ENCODE measurements at places on chromosomes 2 and 18.

- DNase-seq: no peak
These were observed 155.6 kb downstream of the VWC2L start for GRCh38 chr2:214566457-214566856.

- no peak for DNase-seq
These were observed 76.5 kb downstream of the HNRNPLL start for GRCh38 chr2:38526195-38526594.

- peak; percentile 9 for DNase-seq
These were observed 80.3 kb downstream of the DYNAP start for GRCh38 chr18:54671291-54671881.

GRCh38 chr2:70442301-70443077 lies 111.1 kb downstream of the TGFA start:
- no peak for DNase-seq

DNA sequence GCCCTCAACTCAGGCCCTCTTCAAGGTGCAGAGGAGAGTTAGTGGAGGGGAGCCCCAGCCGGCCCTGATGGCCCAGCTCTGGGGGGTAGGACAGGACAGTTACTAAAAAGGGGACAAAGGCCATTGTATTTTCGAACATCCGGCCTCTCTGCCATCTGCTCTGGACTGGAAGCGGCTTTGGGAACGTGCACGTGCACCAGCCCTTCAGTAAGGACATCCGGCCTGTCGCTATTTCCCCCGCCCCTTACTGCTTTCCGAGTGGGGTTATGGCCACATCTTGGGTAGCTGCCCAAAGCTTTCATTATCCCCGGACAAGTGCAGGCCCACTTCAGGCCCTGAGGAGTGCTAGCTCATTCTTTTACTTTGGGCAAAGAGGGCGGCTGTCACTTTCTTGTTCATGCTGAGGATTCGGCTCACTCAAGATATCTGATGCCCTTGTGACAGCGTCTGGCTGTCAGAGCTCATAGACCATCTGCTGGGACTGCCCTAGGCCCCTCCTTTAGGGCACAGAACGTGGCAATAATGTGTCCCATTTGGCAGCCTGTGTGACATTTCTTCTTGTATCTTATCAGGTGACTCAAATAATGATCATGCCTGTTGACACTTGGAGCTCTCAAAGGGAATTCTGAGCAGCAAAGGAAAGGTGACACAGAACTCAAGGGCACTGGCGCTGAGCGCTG lies 17.5 kb downstream of the SLC4A3 start:
- no peak for DNase-seq

- no peak for DNase-seq
These were observed 34.1 kb downstream of the LANCL1 start for GRCh38 chr2:210442457-210442856.
